Stimulated activated CD4-positive, alpha-beta T cell treated with anti-CD3 and anti-CD28 coated beads, TNF-alpha, amount 100 ng/mL, for 4 hours (primary cell): ENCODE measurements at places on chromosomes 12 and 14.

DNA sequence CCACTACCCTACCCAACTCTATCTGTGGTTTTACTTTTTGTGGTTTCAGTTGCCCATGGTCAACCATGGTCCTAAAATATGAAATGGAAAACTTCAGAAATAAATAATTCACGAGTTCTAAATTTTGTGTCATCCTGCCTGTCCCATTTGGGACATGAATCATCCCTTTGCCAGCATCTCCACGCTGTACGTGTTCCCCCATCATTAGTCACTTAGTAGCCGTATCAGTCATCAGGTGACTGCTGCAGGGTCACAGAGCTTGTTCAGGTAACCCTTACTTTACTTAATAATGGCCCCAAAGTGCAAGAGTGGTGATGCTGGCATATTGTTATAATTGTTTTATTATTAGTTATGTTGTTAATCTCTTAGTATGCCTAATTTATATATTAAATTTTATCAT, 209.9 kb downstream of the ITPR2 start:
- no peak for DNase-seq

GRCh38 chr12:117202033-117202432, 11.8 kb upstream of the FBXO21 start:
- DNase-seq: no peak

GRCh38 chr12:68180792-68181744, 21.5 kb upstream of the IFNG start:
- DNase-seq: no peak

- DNase-seq: no peak
These were observed 182.7 kb downstream of the MYRFL start for GRCh38 chr12:70007687-70008086.
